NCI-H1105 treated with DMSO at 0.1 percent for 48 hours (cell line): ENCODE measurements at places on chromosomes 13 and 19.

- no peak for DNase-seq
These were observed 9.0 kb downstream of the MICU2 start for GRCh38 chr13:21594715-21595545.

DNA sequence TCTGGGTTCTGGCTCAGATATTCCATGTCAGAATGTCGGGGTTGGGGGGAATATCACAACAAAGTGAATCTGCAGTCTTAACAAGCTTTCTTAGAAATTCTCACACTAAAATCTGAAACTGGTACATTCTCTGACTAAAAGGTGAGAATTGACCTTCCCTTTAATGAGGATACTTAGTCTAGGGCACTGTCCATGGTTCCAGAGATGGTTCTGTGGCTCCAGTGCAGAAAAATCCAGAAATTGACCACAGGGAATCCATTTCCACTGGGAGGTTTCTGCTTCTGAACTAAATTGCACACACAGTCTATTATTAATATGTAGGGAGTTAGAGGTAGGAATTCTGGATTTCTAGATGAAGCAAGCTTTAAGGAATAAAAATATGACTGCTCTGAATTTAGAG lies 171.6 kb upstream of the OBI1 start:
- no peak for DNase-seq

DNA sequence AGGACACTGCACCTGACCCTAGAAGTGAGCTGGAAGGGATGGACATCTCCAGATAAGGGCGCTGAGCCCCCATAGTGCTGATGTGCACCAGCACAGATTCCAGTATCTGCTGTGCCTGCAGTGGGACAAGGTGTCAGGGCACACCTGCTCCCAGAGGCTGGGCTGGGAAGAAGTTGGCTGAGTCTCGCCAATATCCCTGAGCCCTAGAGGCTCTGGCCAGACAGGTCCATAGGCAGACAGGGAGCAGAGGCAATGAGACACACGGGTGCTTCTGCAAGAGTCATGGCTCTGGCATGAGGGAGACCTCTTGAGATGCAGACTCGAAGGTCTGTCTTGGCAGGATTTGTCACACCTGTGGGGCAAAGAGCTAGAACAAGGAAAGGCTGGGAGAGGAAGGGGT lies 1321.5 kb downstream of the UQCRFS1 start:
- no peak for DNase-seq

DNA sequence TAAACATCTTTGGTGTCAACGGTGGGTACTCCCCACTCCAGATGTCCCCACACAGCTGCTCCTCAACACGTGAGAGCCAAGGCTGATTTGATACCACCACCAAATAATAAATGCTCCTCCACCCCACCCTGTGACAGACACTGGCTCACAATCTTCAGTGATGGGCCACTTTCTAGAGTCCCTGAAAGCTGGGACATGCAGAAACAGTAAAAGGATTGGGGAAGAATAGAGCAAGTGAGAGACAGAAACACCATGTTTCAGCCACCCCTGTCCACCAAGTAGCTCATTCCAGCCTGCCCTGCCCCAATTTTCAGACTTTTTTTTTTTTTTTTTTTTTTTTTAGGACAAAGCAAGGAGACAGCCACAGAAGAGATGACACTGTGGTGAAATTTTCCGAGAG lies 1.6 kb downstream of the SLC46A3 start:
- DNase-seq, result no peak

- no peak for DNase-seq
These were observed 240.3 kb downstream of the DCT start for GRCh38 chr13:94239135-94239534.
